Naive thymus-derived CD4-positive, alpha-beta T cell (primary cell): ENCODE measurements at places on chromosomes 3 and 15. TPM values are rescaled to one million over a fixed set of nuclear protein-coding genes. Genes with fewer than 3 reads are reported as not detected.

Gene SPINK8
- not detected for total RNA-seq

Gene ATP13A5
- total RNA-seq: not detected

Gene KCNH8
- total RNA-seq: 0.16 TPM

Gene ST3GAL6
- 1.6 TPM for total RNA-seq

Gene EFCAB12
- total RNA-seq: 2.7 TPM
